Activated CD8-positive, alpha-beta memory T cell treated with anti-CD3 and anti-CD28 coated beads for 1 hour (primary cell): ENCODE measurements at places on chromosomes 2 and 18.

DNA sequence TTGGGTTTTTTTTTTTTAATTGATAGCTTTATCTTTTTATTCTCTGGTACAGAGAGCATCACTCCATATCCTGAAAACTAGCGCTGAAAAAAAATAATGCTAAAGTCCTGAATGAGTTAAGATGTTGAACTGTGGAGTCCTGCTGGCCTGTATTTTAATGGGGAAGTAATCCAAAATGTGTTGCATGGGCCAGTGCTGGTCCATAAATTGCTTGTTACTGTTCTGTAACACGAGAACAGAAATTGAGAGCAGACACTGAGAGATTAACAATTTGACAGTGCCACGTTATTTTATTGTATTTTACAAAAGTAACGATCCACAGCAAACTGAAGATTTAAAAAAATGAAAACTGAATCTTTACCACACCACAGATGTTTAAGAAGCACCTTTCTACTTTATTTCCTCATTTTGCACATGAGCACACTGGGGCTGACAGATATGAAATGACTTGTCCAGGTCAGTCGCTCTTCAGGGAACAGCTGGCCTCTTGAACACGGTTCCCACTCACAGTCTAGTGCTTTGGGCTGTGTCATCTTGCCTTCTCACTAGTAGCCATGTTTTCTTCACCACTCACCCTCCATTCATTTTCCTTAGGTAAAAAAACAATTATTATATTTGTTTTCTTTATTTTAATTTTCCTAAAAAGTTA, 35.3 kb downstream of the ZCCHC2 start:
- no peak for DNase-seq

GRCh38 chr2:168427451-168427850, 28.6 kb upstream of the CERS6 start:
- no peak for DNase-seq

- no peak for DNase-seq
These were observed 50.7 kb upstream of the KLF7 start for GRCh38 chr2:207216457-207216856.

DNA sequence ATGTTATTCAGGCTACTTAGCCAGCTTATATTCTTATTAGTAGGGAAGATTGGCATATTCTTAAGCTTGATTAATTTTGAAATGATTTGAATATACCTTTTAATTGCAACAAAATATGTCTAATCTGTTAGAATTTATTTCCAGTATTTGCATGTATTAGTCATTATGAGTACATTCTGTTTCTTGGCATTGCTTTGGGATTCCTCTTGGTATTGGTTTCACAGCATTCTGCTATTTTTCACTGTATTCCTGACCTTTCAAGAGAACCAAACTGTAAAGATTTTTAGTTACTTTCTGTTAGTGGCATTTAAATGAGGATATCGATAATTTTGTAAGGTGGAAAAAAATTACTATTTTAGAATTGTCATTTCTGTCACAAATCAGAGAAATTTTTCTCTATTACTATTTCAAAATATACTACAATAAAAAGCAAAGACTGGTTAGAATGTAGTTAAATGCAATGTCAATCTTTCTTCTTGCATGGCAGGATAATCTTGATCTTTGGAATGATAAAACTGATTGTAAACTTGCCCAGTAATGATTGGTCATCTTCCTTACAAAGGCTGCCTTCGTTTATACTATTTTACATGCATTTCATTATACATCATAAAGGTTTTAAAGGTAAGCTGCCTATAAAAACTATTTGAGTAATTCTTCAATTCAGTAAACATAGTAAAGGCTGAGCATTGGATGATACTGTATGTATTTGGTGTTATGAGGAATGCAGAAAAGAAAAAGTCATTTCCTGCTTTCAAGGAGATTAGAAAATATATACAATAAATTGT, 86.1 kb downstream of the SLC4A10 start:
- DNase-seq, result no peak

DNA sequence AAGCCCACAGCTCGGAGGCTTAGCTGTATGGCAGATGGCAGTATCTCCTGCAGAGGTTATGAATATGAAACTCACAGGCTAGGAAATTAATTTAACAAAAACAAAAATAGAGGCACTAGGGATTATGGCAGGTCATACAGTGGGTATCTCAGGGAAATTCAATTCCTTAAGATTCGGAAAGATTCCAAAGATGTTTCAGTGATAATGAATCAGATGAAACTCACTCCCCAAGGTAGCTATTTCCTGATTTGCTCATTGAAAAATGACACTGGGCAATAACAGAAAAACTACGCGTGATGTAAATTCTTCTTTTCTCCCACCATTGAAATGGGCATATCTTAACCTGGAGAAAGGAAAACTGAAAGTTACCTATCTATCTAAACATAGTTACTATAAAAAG, 414.1 kb downstream of the STK39 start:
- DNase-seq, result no peak

DNA sequence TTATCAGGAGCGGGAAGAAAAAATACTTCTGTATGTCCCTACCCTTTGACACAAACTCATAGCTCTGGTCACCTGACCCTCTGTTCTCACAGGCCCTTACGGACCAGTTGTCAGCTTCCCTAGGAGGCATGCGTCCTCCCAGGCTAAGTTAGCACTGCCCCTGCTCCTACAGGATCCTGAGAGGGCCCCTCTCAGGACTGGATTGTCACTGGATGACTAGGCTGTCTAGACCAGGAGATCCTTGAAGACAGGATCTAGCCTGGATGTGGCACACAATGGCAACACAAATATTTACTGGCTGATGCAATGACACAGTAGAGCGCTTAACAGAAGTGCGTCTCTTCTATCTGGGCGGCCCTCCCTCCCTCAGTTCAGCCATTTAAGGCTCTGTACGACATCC, 7.7 kb downstream of the FAM228A start:
- no peak for DNase-seq

- no peak for DNase-seq
These were observed 34.4 kb downstream of the CYP26B1 start for GRCh38 chr2:72112981-72113846.

GRCh38 chr18:13730481-13730880, 4.0 kb downstream of the RNMT start:
- DNase-seq, result no peak

DNA sequence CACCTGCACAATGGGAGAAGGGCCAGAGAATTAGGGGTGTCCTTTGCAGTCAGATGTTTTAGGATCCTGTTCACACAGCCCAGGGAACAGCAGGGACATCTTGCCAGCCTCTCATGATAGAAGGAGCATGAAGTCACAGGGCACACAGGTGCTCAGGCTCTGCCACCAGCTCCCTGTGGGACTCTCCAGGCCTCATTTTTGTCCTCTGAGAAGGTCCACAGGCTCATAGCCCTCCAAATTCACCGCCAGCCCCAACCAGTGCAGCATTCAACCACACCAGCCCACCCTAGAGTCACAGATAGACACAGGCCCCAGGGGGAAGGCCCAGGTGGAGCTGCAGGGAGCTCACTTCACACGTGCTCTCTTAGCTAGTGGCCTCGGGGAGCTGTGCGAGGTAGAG, 391.7 kb downstream of the TNS1 start:
- no peak for DNase-seq

DNA sequence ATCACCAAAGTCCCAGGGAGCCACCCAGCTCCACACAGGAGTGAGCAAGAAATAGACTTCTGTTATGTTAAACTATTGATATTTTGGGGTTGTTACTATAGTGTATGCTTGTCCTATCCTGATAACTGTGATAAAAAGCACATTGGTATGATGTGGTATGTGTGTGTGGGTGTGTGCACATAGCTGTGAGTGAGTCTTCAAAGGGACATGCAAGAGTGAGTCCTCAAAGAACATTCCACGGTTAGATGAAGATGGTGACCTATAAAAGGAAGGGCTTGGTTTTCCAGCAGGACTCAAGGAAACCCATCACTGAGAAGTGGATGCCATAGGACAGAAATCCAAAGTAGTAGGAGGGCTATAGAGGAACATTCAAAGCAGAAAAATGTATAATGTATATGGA, 342.9 kb downstream of the TSN start:
- DNase-seq, result no peak

DNA sequence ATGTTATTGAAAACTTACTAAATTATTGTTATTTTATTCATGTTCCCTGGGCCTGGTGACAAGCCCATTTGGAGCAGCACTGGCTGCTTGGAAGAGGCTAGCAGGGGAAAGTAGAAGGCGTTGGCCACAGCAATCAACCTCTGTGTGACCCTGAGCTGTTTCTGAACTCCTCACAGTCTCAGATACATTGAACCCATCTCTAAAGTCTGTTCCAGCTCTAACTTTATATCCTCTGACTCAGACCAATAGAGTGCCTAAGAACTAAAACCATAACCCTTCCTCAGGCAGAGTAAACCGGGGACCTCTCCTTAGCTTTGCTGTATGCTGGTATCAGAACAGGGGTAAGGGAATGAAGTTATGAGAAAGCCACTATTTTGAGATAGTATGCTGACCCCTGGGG, 96.4 kb upstream of the NOL4 start:
- no peak for DNase-seq

DNA sequence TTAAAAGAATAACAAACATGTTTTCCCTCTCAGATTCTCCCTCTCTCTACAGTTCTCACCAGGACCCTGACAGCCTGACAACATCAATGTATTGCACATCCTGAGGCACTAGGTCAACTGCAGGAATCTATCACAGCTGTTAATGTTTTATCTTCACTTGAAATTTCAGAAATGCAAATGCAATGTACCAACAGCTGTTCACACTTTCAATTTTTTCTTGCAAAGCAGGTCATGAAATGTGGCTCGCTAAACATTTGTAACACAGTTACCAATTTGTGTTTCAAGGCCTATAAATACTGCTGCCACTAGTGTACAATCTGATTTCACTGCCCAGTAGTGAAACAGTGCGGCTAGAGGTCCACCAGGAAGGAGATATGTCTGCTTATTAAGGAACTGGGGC, 147.8 kb downstream of the EXOC6B start:
- no peak for DNase-seq

DNA sequence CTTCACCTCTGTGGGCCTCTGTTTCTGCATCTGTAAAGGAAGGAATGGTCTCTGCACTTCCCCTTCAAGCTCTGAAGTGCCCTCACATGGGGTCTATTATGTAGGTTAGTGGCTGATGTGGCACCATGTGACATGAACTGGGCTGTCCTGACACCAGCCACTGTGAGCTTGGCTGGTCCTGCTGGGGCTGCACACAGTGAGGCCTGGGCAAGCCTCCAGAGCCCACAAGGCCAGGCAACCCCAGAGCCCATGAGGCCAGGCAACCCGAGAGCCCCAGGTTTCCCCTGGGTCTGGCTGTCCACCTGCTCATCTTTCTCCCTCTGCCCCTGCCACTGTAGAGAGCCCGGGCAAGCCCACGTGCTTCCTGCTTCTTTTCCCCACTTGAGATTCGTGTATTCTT, 150.1 kb upstream of the SMAD2 start:
- DNase-seq, result no peak

DNA sequence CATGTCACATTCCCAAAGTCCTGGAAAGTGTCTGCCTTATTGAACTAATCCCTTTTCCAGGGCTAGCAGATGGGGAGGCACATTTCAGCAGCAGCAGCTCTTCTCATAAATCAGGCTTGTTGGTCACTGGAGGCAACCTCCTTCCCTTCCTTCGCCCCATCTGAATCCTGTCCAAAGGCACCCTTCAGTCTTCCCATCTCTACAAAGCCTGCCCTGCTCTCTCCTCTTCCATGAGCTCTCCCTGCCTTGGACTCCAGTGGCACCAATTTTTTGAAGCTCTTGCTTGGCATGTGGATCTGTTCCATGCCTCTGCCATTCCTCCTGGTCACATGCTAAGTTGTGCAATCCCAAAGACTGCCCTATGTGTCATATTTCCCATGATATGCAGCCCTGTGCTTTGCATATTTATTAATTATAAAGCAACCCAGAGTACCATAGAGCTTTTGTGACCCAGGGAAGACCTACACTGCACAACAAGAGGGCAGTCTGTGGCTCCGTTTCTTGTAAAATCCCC, 70.3 kb downstream of the ANTXR1 start:
- no peak for DNase-seq

- no peak for DNase-seq
These were observed 79.2 kb downstream of the COMMD1 start for GRCh38 chr2:61984682-61985081.

DNA sequence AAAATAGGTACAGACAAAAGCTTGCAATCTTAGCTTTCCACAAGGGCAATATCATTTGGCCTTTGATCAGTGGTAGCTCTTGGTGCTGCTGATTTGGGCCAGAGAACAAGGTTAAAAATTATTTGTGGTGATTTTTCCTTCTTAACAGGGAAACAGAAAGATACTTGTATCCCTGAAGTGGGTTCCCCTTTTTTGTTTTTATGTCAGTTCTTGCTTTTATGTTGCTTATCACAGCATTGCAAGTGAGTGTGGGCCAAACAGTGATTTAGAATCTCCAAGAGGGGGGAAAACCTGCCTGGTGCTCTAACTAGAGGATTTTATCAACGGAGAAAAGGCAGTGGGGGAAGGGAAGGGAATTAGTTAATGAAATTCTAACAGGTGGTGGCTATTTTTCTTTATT, 197.6 kb upstream of the SP5 start:
- no peak for DNase-seq

- DNase-seq, result no peak
These were observed 35.1 kb downstream of the MAPRE2 start for GRCh38 chr18:35076135-35076924.

GRCh38 chr2:162071001-162071400, 3.0 kb downstream of the DPP4 start:
- DNase-seq, result no peak

DNA sequence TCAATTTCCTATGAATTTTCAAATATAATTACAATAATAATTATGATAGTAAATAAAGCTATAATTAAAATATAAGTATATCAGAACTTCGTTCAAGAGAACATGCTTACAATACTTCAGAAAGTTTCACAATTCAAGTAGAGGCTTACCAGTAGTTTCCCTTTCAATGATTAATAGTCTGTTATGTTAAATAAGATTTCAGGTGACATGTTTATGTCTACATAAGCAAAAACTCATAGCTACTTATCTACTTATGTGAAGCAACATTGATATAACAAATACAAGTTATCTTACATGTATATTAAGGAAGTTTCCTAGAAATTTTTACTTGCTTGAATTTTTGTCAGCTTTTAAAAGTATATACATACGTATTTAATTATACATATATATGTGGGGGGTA, 4.5 kb upstream of the COL3A1 start:
- no peak for DNase-seq

DNA sequence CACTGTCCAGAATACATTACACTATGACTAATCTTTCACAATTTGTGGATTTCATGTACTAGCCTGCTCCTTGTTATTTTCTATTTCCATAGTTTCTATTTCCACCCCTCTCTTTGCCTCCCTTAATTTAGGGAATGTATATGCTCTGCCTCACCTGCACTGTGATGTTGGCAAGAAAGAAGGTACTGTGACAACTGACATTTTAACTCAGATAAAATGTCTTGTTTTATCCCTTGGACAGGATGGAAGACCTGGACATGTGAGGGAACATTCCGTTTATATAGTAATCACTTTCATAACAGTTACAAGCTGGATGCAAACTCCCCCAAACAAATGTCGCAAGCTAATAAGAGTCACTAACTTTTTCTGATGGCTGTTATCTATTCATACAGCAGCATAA, 21.5 kb upstream of the DSG3 start:
- DNase-seq, result no peak

- peak; percentile 86 for DNase-seq
These were observed at the start of gene ACSL3 for GRCh38 chr2:222860740-222861410. ACSL3 (plus strand) TSS chr2:222861036; CDS start chr2:222908773, 47,737 bp downstream.

- DNase-seq, result no peak
These were observed 1.3 kb upstream of the ANTXR1 start for GRCh38 chr2:69011611-69012157.
